Fibroblast of skin of abdomen (primary cell): ENCODE measurements at places on chromosomes 7 and 10.

DNA sequence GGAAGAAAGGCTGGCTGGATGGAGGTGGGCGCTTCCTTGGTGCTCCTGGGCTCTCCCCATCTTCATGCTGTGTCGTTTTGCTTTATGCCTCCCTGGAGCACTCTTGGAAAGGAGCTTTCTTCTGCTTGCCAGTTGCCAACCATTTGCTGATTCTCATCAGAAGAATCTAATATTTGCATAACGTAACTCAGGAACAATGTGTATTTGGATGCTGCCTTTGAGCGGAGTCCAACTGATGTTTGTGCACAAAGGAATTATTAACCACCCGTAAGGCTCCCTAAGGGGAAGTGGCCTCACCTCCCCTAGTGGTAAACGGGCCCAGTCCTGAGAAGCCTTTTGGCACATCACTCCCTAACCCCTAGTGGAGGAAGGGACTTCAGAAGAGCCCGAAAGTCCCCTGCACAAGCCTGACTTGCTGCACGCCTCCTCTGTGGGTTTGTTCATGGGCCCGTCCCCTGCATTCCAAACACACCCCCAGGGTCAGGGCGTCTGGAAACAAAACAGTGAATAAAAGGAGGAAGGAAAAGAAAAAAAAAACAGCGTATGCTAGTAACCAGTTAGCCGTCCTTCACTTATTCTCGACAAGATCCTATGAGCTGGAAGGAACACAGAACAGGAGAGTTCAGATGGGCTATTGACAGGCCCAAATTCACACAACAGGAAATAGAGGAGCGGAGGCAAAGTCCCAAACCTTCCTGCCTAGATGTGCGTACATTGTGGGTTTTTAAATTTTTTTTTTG lies 602.2 kb downstream of the LRMDA start:
- peak; percentile 64 for DNase-seq

- no peak for DNase-seq
Measured at GRCh38 chr7:45086331-45087065, 2.3 kb downstream of the NACAD start.

GRCh38 chr10:102674566-102674965 lies 30.3 kb downstream of the TRIM8 start:
- no peak for DNase-seq

- no peak for DNase-seq
Measured at GRCh38 chr10:21954132-21954531, 49.4 kb downstream of the DNAJC1 start.

DNA sequence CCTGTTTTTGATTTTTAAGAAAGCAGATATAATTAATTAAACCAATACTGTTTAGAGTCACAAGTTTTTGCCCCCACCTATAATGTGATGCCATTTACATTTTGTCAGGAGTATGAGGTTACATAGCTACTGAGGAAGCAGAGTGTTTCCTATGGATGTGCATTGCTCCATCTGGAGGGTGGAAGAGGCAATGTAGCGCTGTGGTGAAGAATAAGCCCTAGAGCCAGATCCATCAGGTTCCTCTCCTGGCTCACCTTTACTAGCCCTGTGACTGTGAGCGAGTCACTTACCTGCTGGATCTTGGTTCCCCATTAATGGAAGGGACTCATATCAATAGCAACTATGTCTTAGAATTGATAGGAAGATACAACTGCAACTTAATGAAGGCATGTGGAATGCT lies 216.0 kb downstream of the GPAM start:
- no peak for DNase-seq

- DNase-seq, result no peak
Measured at GRCh38 chr7:143909863-143910262, 7.9 kb upstream of the TCAF1 start.

- no peak for DNase-seq
Measured at GRCh38 chr10:1499359-1499957, 237.9 kb downstream of the ADARB2 start.

- DNase-seq, result peak; percentile 91
Measured at GRCh38 chr7:112484671-112485167, 3.9 kb downstream of the LSMEM1 start.

DNA sequence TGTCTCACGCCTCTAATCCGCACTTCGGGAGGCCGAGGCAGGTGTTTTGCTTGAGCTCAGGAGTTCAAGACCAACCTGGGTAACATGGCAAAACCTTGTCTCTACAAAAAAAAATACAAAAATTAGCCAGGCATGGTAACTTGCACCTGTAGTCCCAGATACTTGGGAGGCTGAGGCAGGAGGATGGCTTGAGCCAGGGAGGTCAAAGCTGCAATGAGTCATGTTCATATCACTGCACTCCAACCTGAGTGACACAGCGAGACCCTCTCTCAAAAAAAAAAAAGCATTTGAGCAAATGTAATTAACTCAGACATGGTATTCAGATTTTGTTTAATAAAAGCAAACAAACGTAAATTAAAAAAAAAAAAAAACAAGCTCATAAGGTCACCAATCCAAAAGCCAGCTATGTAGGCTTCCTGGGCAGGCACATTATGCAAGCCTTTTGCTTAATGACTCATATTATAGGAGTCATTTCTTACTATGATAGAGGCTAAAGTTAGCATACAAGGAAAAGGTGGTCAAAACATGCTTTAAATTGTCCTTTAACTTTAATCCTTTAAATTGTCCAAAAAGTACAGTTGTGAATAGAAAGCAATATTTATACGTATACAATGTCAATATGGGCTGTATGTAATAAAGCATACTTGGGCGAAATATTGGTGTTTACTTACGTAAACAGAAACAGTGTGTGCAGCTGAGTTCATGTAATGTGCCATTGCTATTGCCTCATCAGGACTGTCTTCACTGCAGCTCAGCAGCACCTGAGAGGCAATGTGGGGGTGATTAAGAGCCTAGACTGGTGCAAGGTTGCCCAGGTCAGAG lies 13.0 kb downstream of the AKR1D1 start:
- DNase-seq, result no peak

GRCh38 chr10:66983475-66983818 lies 57.6 kb downstream of the LRRTM3 start:
- DNase-seq, result no peak

DNA sequence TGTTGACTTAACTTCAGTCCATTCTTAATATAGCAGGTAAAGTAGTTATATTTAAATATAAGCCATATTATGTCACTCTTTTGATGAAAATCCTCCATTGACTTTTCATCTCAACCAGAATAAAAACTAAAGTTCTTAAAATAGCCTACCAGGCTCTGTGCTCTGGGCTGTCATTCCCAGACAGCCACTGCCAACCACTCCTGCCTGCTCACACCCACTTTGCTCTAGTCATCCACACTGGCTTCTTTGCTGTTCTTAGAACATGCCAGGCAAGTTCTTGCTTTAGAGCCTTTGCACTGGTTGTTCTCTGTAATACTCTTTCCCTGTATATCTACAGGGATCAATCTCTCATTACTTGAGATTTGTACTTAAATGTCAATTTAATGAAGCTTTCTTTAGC lies 80.6 kb downstream of the ZEB1 start:
- DNase-seq, result no peak

- peak; percentile 12 for DNase-seq
Measured at GRCh38 chr7:98283127-98283886, 1.8 kb downstream of the BRI3 start.

DNA sequence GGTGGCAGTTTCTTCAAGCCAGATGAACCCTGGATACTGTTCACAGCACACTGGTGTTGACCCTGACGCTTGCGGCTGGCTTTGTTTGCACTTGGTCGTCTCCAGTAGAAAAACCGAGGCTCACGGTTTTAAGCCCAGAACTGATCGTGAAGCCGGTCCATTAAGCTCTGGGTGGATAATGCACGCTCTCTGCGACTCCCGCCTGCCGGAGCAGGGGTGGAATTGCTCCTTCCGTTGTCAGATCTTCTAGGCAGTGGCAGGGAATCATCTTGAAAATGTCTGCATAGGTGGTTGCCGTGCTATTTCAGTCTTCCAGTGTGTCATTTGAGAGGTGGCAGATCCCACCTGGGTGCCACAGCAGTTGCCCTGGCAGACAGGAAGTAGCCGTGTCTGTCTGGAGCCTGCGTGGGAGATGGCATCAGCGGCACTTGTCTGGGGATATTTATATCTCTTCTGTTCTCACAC lies 35.9 kb upstream of the AP5Z1 start:
- no peak for DNase-seq

- DNase-seq, result no peak
Measured at GRCh38 chr10:48778193-48778857, 93.7 kb downstream of the WDFY4 start.

DNA sequence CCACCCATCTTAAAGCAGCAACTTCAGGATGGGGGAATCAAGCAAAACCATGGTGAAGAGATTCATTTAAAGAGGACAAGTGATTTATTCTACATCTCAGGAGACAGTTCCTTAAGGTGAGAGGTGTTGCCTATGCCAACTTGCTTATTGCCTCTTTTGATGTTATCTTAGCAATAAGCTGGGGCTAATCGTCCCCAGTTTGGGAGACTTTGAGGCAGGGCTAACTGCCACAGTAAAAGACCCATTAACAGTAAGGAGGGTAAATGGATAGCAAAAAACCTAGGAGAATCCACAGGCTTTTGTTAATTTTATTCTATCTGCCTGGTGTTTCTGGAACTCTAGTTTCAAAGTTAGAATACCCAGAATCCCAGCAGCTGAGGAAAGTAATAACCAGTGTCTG lies 22.1 kb upstream of the HERPUD2 start:
- DNase-seq, result no peak

GRCh38 chr7:66668677-66669076 lies 40.0 kb downstream of the KCTD7 start:
- no peak for DNase-seq
